ENCODE measurements at places on chromosomes 4 and X.

GRCh38 chrX:103734125-103734760 lies 23.5 kb downstream of the TMEM31 start:
- DNase-seq: no peak

- peak; percentile 68 for DNase-seq
Measured at GRCh38 chr4:70838666-70839588, 763 bp downstream of the GRSF1 start.

DNA sequence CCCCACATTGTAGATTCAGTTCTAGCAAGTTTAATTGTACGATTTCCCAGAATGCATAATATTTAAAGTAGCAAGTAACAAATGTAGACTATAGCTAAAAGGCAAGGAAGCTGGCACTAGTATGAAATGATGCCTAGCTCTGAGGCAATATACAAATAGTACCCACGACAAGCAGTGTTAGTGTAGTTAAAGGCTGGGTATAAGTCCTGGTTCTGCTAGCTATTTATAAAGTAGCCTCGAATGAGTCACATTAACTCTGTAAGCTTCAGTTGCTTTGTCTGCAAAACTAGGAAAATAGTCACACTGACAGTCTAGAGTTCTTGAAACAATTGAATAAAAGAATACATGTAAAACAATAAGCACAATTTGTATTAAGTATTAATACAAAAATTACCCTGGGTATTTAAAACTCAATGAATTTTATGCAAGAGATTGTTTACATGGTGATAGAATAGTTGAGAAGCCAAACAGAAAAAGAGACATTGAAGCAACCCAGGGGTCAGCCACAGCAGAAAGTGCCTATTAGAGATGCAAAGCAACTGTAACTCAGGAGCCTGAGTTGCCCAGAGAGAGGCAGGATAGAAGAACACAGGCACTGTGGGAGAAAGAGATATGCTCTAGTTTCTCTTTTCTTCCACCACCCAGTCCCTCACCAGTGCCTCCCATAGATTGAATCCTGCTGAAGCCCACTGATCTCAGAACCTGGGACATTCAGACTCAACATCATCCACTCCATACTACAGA lies 949.0 kb downstream of the C4orf33 start:
- no peak for DNase-seq

GRCh38 chrX:12400218-12400617 lies 261.9 kb downstream of the FRMPD4 start:
- no peak for DNase-seq

GRCh38 chr4:121213940-121214339 lies 49.8 kb upstream of the TNIP3 start:
- DNase-seq: no peak

- DNase-seq: no peak
Measured at GRCh38 chr4:88075336-88075735, 67.9 kb downstream of the PKD2 start.

DNA sequence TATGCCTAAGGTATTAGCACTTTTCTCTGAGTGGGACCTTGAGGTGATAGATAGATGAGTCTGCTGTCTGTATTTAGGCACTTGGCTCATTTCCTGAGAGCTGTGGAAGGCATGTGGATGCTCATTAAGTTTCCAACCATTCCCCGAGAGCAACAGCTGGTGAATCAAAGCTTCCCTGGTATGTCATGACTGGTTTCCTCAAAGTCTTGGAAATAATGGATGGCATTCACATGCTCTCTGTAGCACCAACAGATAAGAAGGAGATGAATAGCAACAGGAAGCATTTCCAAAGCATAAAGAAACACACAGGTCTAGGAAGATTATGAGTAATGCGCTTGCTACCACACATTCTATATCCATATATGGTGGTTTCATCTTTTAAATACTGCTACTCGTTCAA lies 118.3 kb upstream of the ETNPPL start:
- no peak for DNase-seq

DNA sequence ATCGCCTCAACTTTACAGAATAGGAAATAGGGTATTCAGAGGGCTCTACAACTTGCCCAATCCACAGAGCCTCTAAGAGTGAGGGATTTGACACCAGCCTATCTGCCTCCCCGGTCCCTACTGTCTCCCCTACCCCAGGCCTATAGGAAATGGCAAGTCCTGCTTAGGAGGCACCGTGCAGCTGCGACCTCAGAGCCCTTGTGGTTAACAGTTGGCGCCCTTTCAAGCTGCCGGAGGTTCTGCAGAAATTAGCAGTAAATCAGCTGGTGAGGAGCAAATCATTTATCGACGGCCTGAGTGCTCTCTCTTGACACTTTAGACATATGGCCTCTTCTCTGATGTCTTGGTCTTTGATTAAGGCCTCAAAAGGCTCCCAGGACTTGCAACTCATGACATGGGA lies 96.9 kb downstream of the CLNK start:
- peak; percentile 39 for DNase-seq

DNA sequence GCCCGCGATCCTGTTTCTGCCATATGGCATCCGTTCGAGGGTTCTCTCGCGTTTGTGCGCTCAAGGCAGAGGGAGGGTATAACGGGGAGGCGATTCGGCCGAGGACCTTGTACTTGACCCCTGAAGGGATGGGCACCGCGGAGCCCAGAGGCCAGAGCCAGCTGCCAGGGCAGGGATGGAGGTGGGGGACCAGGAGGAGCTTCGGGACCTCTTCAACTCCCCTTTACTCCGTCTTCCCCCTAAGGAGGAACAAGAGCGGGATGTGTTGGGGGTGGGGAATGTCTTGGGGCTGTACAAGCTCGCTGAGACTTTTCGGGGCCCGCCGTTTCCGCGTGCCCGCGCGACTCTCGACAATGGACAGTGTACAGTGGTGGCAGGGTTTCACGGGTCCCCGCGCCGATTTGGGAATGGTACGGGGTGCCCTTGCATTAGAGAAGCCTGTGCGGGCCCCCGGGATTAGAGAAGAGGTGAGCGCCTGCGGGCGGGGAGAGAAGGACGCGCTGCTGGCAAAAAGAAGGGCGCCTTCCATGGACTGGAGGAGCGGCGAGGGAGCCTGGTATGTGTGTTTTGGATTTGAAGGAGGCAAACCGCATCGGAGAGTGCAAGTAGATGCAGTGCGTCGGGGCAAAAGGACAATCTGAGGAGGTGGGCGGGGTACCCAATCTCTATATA lies 760 bp downstream of the UGT8 start:
- no peak for DNase-seq

GRCh38 chr4:138113819-138114400 lies 128.2 kb downstream of the SLC7A11 start:
- DNase-seq: no peak

GRCh38 chr4:16192057-16192456 lies 34.2 kb downstream of the TAPT1 start:
- DNase-seq: no peak

- no peak for DNase-seq
Measured at GRCh38 chrX:134423606-134424005, 36.4 kb upstream of the HPRT1 start.

DNA sequence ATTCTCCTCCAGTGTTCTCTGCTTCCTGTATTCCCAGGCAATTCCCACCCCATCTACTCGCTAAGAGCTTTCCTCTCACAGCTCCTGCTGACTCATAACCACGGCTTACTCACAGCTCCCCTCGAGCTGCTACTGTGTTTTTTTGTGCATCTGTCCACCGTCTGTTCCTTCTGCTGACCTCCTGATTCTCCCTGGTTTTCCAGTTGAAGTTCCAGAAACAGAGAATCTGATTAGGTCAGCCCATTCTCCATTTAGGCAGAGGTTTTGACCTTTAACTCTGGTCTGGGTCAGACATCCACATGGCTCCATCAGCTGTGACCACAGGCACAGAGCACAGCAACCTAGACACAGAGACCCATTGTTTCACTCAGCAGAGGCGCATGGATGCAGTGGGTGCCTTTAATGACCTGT lies 5.5 kb upstream of the SMIM20 start:
- no peak for DNase-seq

DNA sequence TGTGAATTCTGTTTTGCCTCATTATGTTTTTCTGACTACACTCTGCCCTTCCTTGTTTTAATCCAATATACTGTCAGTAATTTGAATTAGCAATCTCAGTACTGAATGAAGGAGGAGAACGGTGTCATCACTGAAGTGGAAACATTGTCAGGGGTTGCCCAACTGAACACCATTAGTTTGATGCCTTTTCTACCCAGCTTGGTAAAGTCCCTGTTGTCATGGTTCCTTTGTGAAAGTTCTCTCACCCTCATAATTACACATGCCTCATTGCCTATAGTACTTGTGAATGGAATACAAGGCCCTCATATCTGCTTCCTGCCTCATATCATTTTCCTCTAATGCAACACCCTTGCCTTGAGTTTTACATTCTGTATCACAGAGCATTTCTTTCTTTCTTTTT lies 76.9 kb downstream of the RRAGB start:
- no peak for DNase-seq

- no peak for DNase-seq
Measured at GRCh38 chr4:188297873-188298272, 158.6 kb downstream of the TRIML1 start.

GRCh38 chr4:147326591-147326990 lies 154.3 kb upstream of the EDNRA start:
- no peak for DNase-seq

- no peak for DNase-seq
Measured at GRCh38 chr4:40617872-40618271, 11.8 kb downstream of the RBM47 start.

DNA sequence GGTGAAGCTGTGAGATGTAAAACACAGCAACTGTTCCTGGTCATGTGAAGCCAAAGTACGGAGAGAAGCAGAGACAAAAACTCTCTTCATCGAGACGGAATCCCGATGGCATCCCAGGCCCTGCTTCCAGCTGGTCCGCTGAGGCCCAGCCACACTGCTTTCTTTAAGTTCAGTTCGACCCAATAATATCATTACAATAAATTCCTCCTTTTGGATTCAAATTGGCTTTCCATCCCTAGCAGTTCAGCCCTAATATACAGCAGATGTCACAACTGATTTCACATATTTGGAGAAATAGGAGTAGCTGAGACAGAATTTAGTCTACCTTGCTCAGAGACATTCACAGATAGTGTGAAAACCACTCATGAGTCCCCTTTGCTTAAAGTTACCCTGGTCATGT lies 98.3 kb upstream of the SPRY1 start:
- DNase-seq: no peak

DNA sequence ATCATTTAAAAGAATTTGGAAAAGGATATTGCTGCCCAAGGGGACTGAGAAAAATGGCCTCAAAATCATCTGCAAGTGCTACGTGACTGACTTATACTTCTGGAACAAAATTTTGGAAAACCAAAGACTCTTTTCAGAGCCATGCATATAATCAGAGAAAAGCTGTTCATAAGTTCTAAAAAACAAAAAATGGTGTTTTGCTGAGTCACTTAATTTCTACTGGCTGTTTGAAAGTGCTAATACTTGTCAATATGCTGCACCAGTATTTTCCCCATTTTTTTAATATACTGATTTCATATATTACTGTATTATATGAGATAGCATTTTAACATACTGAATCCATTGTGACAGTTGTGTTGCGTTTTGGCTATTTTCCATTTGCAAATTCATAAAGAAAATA lies 61.5 kb upstream of the ZMAT1 start:
- no peak for DNase-seq

GRCh38 chr4:148068065-148068911 lies 336.4 kb downstream of the ARHGAP10 start:
- no peak for DNase-seq

- DNase-seq: no peak
Measured at GRCh38 chrX:29130905-29131304, 543.7 kb downstream of the IL1RAPL1 start.

DNA sequence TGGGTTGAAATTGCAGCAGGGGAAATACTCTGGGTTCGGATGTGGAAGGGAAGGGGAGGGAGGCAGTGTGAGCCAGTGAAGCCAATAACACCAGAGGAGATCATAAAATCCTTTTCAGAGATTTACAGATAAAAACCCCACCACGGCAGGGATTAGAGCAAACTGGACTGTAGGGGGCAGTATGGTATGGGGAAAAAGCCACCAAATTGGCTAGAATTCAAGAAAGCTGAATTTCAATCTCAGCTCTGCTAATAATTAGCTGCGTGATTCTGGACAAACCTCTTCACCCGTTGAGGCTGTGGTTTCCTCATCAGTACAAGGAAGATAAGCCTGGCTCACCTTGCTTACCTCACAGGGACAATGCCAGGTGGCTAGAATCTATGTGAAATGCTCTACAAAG lies 108.1 kb downstream of the ATG4A start:
- peak; percentile 7 for DNase-seq

DNA sequence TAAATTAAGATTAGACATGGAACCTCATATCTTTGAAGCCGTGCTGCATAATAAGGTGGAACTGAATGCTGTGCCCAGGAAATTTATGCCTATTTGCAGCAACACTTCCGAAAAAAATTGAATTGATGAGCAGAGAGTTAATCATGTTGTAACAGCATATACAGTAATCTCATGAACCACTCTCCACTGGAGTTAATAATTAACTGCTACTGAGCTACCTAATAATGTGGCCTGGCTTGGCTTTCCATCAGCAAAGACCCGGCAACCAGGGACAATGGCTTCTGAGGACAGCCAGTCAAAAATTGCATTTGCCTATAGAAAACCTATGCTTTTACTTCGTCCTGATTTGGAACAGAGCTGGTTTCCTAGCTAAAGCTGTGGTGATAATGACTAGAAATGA lies 63.8 kb upstream of the GATB start:
- DNase-seq: no peak

GRCh38 chr4:90419124-90419711 lies 292.0 kb downstream of the CCSER1 start:
- no peak for DNase-seq

- no peak for DNase-seq
Measured at GRCh38 chr4:110492522-110492921, 16.6 kb downstream of the ENPEP start.

DNA sequence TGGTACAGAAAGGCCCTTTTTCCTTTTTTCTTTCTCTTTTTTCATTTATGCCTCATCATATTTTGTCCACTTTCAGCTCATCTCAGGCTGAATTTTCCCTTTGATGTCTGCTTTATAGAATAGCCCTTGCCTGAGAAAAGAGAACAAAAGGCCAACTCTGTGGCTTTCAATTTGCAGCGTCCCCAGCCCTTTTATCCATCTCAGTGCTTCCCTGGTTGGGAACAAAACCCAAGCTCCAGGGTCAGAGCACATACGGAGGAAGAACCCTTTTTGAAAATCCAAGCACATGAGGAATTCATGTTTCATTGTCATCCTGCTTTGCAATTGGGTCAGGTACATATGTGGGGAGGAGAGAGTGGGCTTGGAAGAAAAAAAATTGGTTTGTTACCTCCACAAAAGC lies 47.5 kb downstream of the TMEM164 start:
- DNase-seq: no peak

- no peak for DNase-seq
Measured at GRCh38 chr4:25440478-25441030, 63.5 kb downstream of the ANAPC4 start.

GRCh38 chr4:11342401-11342800 lies 86.3 kb downstream of the HS3ST1 start:
- no peak for DNase-seq

DNA sequence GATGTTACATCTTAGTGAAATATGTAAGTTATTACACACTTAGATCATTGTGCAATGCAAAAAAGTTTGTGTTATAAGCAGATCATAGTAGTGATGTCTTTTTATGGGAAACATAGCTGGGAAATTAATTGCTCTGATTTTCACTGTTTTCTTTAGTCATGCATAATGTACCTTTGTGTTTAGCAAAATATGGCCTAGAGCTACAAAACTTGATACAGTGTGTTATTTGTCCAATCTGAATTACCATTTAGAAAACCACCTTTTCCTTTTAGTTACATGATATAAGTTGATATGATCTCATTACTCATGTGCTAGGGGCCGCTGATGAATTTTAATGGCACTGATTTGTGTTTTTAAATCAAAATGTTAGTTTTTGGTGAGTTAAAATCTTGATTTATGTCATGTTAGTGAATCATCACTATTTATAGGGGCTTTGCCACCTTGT lies 2.0 kb downstream of the BMPR1B start:
- no peak for DNase-seq
